T-helper 1 cell (primary cell): ENCODE measurements at places on chromosomes 6 and 20.

DNA sequence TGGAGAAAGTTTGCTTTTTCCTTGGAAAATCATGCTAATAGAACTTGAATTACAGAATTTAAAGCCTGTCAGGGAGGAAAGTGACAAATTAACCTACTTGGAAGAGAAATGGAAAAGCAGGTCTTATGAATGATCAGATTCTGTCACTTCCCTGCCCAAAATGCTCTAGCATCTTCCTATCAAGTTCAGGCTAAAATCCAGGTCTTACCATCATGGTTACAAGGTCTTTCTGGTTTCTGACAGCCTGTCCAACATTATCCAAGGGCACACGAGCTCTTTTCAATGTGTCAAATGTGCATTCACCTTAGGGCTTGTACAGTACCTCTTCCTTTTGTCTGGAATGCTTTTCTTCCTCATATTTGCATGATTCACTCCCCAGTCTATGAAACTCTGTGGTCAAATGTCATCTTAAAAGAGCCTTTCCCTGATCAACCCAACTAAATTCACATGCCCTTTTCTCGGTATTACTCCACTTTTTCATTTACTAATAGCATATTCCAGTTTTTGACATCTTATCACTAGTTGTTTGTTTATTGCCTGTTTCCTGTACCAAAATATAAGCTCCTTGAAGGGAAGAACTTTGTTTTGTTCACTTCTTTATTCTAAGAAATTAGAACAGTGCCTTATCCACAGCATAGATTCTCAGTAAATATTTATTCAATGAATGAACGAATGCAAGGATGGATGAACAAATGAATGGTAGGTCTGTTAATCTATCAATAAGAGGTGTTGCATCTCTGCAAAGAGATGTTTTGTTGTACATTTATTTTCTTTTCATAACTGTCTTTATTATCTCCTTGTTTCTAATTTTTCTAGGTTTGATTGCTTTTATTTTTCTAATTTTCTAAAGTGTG, 139.5 kb downstream of the BCAS1 start:
- DNase-seq, result no peak

- DNase-seq, result no peak
Measured at GRCh38 chr6:44738601-44739146, 351.2 kb downstream of the CDC5L start.

DNA sequence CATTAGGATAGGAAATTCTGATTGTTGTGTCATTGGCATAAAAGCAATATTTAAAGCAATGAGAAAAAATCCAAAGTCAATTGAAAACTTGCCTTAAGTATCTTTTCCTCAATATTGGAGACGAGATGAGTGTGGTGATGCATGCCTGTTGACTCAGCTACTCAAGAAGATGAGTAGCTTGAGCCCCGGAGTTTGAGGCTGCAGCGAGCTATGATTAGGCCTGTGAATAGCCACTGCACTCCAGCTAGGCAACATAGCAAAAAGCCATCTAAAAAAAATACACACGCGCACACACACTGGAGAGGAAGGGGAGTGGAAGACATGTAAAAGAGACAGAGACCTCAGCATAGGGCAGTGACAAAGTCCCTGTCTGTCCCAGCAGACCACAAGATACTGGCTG, 9.7 kb upstream of the MARCKS start:
- no peak for DNase-seq

- DNase-seq, result no peak
Measured at GRCh38 chr20:58208944-58209343, 19.5 kb downstream of the ANKRD60 start.

DNA sequence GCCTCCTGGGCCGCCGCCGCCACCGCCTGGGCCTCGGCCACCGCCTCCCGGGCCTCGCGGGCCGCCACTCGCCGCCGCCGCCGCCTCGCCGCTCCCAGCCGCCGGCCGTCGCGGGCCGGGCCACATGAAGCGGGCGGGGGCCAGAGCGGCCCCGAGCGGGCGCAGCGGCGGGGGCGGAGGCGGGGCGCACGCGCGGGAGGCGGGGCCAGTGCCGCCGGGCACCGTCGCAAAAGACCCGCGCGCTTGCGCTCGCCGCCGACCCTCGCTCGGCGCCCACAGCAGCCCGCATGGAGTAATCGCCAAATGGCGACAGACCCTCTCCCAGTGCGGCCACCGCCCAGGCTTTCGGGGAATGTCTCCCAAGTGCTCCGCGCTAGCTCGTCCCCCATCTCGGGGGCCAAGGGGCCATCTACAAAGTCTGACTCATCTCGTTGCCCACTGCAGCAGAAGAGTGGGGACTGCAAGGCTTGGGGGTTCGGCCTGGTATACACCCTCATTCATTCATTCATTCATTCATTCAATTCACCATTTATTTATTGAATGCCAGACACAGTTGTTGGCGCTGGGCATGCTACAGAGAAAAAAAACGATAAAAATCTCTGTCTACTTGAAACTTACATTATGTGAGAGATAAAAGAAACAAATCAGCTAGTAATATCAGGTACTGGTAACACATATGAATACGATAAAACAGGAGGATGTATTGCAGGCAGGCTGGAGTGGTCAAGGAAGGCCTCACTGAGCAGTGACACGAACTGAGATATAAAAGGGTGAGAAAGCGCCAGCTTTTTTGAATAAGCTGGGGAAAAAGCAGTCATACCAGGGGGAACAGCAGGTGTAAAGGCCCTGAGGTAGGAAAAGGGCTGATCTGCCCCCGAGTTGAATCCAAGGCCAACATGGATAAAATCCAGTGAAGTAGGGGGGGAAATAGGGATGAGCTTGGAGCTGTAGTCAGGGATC, at the start of gene B4GALT5:
B4GALT5 (minus strand) TSS at position 126 of the 960 bp plus-strand sequence. CDS start 188 bp downstream, outside the sequence.
- peak; percentile 40 for DNase-seq

- no peak for DNase-seq
Measured at GRCh38 chr6:146543940-146544615, 445 bp downstream of the RAB32 start.

GRCh38 chr6:146420255-146420654, 123.4 kb upstream of the RAB32 start:
- DNase-seq, result no peak

GRCh38 chr20:40980106-40980827, 48.4 kb upstream of the TOP1 start:
- no peak for DNase-seq

DNA sequence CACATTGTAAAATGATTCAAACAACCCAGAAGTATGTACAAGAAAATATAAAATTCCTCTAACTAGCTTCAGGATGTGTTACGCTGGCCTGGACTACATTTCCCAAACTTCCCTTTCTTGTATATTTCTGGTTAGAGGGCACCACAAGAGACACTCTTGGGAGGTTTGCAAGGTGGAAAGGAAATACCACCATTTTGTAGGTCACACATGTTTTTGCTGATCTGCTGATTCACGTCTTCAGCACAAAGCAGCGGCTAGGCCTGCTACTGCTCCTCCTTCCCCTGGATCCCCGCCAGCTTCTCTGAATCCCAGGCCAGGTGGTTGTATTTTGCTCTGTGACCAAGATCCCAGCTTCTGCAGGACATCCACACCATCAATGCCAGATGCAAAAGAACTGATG, 104.2 kb downstream of the AGPAT4 start:
- DNase-seq, result no peak

- DNase-seq, result no peak
Measured at GRCh38 chr6:75723382-75723781, 25.7 kb upstream of the MYO6 start.

- no peak for DNase-seq
Measured at GRCh38 chr6:142045380-142046278, 87.1 kb upstream of the GJE1 start.

- peak; percentile 8 for DNase-seq
Measured at GRCh38 chr6:146775220-146775619, 176.4 kb downstream of the ADGB start.

DNA sequence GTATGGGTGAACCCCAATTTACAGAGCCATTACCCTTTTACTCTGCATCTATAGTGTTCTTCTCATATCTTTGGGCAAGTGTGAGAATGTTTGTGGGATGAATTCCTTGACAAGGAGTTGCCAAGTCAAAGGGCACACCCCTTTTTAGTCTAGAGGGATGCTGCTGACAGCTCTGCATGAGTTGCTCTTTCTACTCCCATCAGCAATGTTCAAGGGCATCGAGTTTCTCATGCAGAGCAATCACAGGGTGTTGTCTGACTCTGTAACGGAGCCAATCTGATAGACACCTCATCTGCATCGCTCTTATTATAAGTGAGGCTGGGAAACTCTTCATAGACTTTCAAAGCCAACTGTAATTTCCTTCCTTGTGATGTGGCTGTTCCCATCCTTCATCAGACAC, 77.4 kb downstream of the EDN3 start:
- no peak for DNase-seq

GRCh38 chr20:41433203-41433602, 66.6 kb upstream of the EMILIN3 start:
- DNase-seq, result no peak

DNA sequence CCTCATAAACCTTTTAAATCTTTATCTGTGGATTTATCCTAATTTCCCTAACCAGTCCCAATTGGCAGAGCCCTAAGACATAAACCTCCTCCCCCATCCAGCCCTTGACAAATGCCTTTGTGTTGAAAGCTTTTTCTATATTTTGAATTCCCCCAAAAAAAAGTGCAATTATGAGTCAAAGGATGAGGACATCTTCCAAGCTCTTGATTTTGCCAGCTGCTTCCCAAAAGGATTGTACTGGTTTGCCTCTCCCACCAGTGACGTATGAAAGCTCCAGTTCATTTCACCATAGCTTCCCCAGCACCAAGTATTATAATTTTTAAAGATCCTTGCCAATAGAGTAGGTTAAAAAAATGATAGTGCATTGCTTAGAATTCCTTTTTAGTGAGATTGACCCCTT, 38.9 kb downstream of the SIRPA start:
- DNase-seq, result no peak
